ENCODE measurements at places on chromosomes 7 and 10. TPM values are rescaled to one million over a fixed set of nuclear protein-coding genes. Genes with fewer than 3 reads are reported as not detected.

Gene LIPK
- total RNA-seq, result not detected

Gene ZYX
- 163 TPM for total RNA-seq

Gene GPR85
- 3.4 TPM for total RNA-seq

- DNase-seq, result no peak
- H3K4me3 ChIP-seq, result no peak overlapping the region
- no peak overlapping the region for H3K27ac ChIP-seq
- no peaks in the 10 kb centered on the region for H3K27me3 ChIP-seq
- no peaks in the 10 kb centered on the region for H3K36me3 ChIP-seq
These were observed 239.5 kb upstream of the PPP1R3A start for GRCh38 chr7:114158275-114158674.

- no peak overlapping the region for H3K27ac ChIP-seq
- H3K4me1 ChIP-seq, result no peaks in the 10 kb centered on the region
These were observed 21.4 kb upstream of the HELLS start for GRCh38 chr10:94524146-94524545.

DNA sequence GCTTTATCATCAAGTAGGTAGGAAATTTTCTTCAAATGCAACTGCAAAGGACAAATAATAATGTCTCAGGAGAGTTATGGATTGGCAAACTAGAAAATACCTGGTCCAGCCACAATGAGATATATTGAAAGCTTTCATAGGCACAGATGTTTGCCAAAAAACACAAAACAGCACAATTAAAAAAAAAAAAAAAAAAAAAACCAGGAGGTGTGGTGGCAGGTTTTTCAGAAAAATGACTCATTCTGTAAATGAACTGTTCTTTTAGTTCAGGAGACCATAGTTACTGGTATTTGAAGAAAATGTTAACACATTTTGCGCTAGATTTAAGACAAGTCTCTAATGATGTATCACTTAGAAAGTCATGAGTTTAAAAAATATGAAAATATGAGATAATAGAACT is 55.0 kb upstream of the JCAD start:
- no peaks in the 10 kb centered on the region for H3K36me3 ChIP-seq
- H3K4me1 ChIP-seq, result peaks cover 3% of the 10 kb centered on the region
- no peaks in the 10 kb centered on the region for H3K27me3 ChIP-seq
- DNase-seq, result no peak
